Suprapubic skin (tissue), 4 donors: ENCODE measurements at places on chromosomes 7 and 10. TPM values are rescaled to one million over a fixed set of nuclear protein-coding genes. Genes with fewer than 3 reads are reported as not detected.

DNA sequence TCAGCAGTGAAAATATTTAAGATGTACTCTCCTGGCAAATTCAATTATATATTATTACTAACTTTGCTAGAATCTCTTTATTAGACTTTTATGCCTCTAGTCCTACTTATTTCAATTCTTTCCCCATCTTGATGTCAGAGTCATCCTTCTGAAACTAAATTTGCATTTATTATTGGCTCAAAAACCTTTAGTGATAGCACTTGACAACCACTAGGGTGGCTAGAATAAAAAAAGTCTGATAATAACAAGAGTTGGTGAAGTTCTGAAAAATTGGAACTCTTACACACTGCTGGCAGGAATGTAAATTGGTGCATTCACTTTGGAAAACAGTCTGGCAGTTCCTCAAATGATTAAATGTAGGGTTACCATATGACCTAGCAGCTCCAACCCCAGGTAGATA is 73.8 kb downstream of the LSMEM1 start:
- no peak for DNase-seq

- DNase-seq = no peak
These were observed 47.4 kb downstream of the DENND11 start for GRCh38 chr7:141654551-141654950.

- DNase-seq = no peak
These were observed 153.2 kb downstream of the CDH23 start for GRCh38 chr10:71549766-71550533.

GRCh38 chr7:70347463-70348254 is 749.4 kb downstream of the AUTS2 start:
- DNase-seq = no peak

- no peak for DNase-seq
These were observed 216.1 kb downstream of the HTR7 start for GRCh38 chr10:90641731-90642130.

DNA sequence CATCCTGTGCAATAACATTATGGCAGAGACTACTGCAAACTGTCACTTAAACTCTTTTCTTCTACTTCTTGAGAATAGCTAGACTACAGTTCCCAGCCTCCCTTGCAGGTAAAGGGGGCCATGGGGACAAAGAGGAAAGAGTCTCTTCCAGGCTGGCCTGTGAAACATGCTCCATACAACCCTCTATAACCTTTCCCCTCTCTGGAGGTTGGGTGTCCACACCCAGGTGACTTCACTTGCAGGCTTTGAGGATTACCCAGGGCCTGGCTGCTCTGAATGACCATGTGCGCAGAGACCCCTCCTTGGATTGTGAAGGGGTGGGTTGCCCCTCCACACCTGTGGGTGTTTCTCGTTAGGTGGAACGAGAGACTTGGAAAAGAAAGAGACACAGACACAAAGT is 84.1 kb downstream of the SEC61G start:
- no peak for DNase-seq

DNA sequence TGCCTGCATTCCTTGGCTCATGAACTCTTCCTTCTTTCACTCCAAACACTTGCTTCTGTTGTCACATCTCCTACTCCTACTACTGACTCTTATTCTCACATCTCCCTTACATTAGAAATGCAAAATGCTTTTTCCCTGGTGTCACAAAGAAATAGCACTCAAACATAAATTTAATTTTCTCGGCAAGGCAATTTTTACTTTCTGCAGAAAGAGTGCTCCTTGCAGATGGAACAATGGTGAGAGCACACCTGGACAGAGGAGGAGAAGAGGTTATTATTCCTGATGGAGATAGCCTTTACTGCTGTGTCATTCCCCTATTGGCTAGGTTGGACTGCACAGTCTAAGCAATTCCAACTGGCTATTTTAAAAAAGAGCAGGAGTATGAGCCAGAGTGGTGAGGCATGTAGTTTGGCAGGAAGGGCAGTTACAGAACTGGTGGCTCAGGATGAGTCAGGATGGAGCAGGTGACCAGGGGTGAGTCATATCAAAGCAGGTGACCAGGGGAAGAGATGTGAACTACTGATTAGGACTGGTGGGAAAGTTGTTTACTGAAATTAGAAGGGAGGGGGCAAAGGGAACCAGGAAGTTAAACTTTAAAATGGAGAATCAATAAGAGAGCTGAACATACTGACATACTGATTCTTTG is 52.9 kb downstream of the CYP2C9 start:
- DNase-seq = no peak

DNA sequence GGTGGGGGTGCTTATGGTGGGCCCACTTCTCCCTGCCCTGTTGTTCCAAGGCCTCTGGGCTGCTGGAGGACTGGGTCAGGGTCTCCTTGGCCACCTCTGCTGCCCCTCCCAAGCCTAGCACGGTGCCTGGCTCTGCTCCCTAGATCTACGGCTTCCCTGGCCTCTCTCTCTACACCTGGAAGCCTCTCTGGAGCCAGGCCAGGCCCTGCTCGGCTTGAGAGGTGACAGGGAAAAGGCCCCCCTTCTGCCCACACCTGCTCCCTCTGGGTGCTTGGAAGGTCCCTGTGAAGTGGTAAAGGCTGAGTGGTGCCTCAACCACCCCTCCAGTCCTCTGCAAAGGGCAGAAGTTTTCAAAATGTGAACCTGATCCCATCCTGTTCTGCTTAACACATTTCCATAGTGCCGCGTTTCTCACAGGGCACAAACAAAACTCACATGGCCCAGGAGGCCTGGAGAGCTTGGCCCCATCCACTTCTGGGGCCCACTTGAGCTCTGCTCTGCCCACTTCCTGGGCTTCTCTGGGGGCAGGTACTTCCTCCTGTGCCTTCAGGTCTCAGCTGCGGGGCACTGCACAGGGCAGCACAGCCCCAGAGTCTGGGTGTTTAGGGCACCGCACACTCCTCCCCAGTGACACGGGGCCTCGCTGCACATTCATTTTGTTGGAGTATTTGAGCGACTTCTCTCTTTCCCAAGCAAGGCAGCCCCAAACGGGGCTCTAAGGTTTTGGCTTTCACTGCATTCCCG is 169.9 kb downstream of the PIP4K2A start:
- no peak for DNase-seq

GRCh38 chr10:107336061-107336460 is 171.6 kb upstream of the SORCS1 start:
- no peak for DNase-seq

DNA sequence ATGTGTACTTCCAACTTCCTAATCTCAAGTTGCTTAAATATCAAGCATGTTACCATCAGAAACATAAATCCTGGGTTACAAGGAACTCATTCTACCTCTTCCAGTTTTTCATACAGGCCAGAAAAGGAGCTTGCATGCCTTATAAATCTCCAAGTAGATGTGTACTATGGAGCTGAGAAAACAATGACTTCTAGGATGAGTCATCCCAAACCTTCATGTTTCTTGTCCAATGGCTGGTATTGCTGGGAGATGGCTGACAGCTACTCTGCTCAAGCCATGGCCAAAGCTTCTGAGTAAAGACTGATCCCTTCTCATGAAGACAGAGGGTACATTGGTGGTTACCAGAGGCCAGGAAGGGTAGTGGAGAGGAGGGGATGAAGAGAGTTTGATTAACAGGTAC is 8.6 kb downstream of the RAPGEF5 start:
- DNase-seq = no peak

GRCh38 chr7:142334236-142334635 is 76.4 kb upstream of the PRSS58 start:
- DNase-seq = no peak

- DNase-seq = no peak
These were observed 50.0 kb downstream of the MGMT start for GRCh38 chr10:129516846-129517679.

GRCh38 chr7:68146983-68147382 is 1150.3 kb downstream of the TYW1 start:
- DNase-seq = no peak

DNA sequence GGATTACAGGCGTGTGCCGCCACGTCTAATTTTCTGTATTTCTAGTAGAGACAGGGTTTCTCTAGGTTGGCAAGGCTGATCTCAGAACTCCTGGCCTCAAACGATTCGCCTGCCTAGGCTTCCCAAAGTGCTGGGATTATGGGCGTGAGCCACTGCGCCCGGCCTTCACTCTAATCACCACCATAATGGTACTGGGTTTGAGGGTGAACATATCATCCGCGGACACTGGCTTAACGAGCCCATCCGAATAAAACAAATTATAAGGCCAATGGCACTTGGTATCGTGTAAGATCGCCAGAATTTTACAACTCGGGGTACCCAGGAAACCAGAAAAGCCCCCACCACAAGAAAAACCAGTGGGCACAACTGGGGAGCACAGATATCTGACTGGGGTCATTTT is 580 bp downstream of the FAM200A start:
- DNase-seq = no peak

GRCh38 chr10:69638642-69639041 is 8.6 kb downstream of the FAM241B start:
- DNase-seq = peak; percentile 23

- DNase-seq = no peak
These were observed 6.2 kb downstream of the CLRN3 start for GRCh38 chr10:127886371-127887051.

Gene MYO3A
- 5.2 TPM for total RNA-seq

Gene NXPH1
- total RNA-seq = not detected

Gene RNF148
- not detected for total RNA-seq

Gene ZNF746
- total RNA-seq = 18.1 TPM
